ENCODE measurements at places on chromosomes 2 and 18. TPM values are rescaled to one million over a fixed set of nuclear protein-coding genes. Genes with fewer than 3 reads are reported as not detected.

- peak; percentile 70 for DNase-seq
Measured at GRCh38 chr2:9137379-9138150, 69.0 kb upstream of the ASAP2 start.

- no peak for DNase-seq
Measured at GRCh38 chr2:203612246-203612645, 77.1 kb upstream of the RAPH1 start.

GRCh38 chr2:215755641-215756345 is 257.6 kb downstream of the MREG start:
- DNase-seq: no peak

DNA sequence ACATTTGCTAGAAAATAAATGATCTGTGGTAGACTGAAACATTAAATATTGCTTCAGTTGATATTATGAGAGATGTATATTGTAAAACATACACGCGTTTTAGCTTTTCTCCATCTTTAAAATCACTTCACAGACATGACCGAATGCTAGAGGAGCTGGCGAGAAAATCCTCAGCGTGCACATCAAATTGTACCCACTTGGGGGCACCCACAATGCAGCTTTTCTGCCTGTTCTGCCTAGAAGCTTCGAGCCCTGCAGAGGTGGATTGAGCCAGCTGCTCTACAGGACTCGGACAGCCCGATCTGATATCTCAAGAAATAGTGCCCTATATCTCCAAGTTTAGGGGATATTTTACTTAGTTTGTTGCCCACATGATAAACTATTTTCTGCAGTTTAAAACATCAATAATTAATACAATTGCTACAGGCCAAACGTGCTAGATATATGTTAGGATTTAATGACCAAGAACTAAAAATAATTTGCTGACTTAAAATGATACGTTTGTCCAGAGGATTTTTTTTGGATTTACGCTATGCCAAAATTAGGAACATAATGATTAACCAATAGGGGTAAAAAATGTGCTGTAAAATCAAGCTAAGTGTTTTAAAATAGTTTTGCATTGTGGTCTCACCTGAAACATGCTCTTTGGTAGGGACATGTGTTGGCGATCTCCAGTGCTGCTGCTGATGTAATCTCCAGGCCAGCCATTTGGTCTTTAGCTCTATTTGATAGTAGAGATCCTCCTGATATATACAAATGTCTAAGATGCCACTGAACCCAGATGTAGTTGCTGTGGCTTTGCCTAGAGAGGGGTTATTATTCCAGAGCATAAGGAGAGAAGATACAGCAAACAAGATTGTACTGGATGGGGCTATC is 22.3 kb upstream of the ATP5MC3 start:
- DNase-seq: no peak

DNA sequence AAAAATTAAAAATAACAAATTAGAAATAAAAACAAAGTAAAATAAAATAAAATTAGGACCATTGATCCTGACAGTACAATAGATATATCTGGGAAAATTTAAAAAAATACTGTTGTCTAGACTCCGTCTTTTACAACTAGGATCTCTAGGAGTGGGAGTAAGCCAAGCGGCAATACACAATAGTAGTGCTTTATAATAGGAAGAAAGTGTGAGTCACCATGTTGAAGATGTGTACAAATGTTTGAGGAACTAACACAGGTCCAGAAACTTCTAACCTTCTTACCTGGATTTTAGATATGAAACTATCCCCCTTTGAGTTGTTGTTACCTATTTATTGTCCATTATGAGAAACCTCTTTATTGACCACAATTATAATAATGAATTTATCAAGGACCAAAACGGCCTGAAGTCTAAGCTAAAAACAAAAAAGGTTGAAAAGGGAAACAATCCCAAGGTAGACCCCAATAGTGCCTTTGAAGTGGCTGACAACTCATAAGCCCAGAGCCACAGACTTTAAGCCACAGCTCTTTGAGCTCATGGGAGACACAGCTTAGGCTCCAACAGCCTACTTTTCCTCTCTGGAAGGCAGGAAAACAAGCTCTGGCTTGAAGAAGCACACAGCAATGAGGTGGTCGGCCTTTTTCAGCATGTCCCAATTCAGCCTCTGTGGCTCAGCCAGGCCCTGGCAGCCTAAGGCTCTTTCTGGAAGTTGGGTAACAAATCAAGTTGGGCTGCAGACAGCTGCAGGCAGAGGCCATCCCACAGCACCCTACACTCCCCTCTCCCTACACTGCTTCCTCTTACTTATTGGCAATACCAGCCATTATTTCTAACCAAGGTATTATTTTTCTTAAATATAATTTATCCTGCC is 62.9 kb downstream of the AQP4 start:
- no peak for DNase-seq

DNA sequence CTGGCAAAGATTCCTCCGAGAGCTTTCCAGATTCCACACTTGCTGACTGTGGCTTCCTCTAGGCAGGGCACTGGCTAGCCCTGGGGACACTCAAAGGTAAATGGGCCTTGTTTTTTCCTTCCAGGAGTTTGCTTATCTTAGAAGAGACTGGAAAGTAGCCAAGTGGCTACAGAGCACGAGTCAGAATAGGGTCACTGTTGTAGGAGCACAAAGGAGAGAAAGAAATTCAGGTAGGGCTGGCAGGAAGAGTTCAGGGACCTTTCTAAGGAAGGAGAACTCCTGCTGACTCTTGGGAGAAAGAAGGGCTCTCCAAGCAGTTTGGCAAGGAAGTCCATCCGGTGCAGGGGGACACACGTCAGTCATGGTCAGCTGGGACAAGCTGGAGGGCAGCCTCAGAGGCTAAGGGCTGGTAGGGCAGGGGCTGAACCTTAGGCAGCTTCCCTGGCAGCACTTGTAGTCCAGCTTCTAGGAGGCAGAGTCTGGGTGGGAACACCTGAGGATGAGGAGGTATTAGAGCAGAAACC is 39.5 kb downstream of the NIFK start:
- no peak for DNase-seq

DNA sequence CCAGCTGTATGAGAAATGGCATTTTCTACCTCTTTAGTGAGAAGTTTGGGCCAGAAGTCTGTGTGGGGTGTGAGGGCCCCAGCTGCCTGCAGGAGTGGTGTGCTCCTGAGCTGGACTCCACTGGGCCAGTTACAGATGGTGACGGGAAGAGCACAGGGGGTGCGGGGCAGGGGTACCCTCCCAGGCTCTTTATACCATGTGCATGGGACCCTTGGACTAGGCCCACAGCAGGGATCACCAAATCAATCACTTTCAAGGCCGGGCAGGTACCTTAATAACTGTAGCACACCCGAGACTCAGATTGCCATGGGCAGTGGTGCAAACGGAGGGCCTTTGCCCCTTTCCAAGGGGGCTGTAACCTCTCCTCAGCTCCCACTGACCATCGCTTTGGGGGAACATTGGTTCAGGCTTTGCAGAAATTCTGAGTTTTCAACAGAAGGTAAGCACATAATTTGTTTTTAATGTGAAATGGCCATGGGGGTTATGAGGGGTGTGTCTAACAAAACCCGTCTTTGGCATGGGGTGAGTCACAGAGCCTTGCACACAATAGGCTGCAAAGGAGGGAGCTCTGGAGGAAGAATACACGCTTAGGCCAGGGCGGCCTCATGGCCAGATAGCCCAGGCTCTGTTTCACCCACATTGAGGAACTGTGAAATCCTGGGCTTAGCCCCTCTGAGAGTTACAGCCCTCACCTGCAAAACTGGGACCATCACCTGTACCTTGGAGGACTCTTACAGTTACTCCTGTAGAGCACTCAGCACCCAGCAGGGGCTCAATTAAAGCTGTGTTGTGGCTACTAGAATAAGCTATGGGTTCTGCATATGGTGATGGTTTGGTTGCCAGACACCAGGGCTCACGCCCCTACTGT is 141.0 kb upstream of the BCL2L11 start:
- no peak for DNase-seq

- no peak for DNase-seq
Measured at GRCh38 chr18:68439642-68440041, 275.3 kb downstream of the TMX3 start.

GRCh38 chr2:240328526-240328925 is 106.9 kb upstream of the GPC1 start:
- DNase-seq: no peak

Gene CRYGC
- total RNA-seq: not detected

- DNase-seq: no peak
Measured at GRCh38 chr2:12498704-12499103, 218.0 kb upstream of the TRIB2 start.

- no peak for DNase-seq
Measured at GRCh38 chr2:118856978-118857676, 9.7 kb upstream of the EN1 start.

Gene MYOM1
- total RNA-seq: 16.3 TPM

Gene GNLY
- 3.0 TPM for total RNA-seq

Gene TOGARAM2
- total RNA-seq: 0.58 TPM

Gene CCNYL1
- total RNA-seq: 53.9 TPM

DNA sequence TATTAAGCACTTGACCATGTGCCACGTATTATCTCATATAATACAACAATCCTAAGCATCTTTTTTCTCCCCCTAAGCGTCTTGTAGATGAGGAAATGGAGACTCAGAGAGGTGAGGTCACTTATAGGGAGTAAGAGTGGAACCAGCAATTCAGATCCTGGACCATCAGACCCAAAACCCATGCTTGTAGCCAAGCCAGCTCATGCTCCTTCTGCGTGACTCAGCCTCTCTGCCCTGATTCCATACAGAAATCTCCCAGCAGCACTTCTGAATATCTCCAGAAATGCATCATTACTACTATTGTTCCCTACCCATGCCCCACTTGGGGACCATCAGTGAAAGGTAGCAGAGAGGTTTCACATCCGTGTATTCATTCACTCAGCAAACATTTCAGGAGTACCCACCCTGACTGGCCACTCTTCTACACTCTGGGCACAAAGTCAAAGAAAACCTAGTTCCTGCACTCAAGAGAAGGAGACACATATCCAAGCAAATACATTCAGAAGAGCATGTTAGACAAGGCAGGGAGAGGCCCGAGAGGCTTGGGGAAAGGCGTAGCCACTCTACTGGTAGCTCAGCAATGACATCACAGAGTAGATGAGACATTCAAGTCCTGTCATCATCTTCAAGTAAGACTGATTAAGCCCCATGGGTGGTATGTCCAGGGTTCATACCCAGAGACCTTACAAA is 141.9 kb downstream of the MTCL1 start:
- DNase-seq: no peak

- DNase-seq: no peak
Measured at GRCh38 chr2:128577141-128577930, 258.7 kb upstream of the HS6ST1 start.

Gene CPLX4
- not detected for total RNA-seq

Gene GPBAR1
- 3.3 TPM for total RNA-seq

- no peak for DNase-seq
Measured at GRCh38 chr2:205586626-205587025, 95.7 kb upstream of the NRP2 start.

All from mucosa of descending colon (tissue), 3 donors.